ENCODE measurements at places on chromosomes 1 and 21.

- DNase-seq: no peak
Measured at GRCh38 chr1:216285052-216285451, 138.2 kb downstream of the USH2A start.

DNA sequence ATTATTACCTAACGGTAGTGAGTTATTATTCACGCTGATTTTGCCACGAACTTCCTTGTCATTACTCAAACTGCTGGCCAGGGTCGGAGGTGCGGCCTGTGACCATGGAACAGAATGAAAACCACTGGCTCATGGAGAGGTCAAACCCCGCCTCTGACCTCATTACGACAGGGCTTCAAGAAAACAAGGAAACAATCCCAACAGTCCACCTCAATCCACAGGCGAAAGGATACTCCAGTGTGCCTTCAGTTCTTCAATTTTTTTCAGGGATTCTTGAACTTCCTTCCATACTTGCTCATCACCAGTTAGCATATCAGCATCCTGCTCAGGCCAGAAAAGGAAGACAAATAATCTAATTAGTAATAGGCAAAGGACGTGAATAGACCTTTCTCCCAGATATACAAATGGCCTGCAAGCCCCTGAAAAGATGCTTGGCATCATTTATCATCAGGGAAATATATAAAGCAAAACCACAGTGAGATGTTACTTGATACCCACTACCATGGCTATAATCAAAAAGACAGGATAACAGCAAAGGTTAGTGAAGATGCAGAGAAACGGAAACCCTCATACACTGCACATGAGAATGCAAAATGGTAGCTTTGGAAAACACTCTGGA, 643.4 kb downstream of the SMYD3 start:
- no peak for DNase-seq

- no peak for DNase-seq
Measured at GRCh38 chr1:236802264-236802663, 7.2 kb downstream of the MTR start.

DNA sequence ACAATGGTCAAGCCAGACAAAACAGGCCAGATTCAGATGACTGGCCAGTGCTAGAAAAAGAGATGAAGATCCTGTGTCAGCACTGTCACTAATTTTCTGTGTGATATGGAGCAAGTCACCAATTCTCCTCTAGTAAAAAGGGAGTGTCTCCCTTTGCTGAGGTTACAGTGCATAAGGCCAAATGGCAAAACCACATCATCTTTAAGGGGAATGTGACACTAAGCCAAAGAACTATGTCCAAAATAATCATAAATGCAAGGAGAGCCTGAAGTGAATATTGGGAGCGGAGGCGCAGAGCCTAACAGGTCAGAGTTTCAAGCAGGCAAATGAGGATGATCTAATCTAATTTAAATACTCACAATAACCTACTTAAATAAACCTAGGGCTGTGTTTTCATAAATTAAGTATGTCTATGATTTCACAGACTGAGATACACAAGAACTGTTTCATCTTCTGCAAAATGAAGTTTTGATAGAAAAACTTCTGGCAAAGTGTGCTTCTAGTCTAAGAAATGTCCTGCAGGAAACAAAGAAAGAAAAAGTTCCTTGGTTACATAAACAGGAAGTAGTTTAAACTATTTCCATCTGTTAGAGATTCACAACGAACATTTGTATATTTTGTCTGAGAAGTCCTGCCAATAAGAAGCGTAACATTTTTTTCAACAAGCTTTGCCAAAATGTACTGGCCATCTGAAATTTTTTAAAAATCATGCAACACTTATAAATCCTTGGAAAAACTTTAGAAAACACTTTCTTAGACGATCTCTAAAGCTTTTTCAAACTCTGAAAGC, 290.2 kb downstream of the LRRC40 start:
- no peak for DNase-seq

DNA sequence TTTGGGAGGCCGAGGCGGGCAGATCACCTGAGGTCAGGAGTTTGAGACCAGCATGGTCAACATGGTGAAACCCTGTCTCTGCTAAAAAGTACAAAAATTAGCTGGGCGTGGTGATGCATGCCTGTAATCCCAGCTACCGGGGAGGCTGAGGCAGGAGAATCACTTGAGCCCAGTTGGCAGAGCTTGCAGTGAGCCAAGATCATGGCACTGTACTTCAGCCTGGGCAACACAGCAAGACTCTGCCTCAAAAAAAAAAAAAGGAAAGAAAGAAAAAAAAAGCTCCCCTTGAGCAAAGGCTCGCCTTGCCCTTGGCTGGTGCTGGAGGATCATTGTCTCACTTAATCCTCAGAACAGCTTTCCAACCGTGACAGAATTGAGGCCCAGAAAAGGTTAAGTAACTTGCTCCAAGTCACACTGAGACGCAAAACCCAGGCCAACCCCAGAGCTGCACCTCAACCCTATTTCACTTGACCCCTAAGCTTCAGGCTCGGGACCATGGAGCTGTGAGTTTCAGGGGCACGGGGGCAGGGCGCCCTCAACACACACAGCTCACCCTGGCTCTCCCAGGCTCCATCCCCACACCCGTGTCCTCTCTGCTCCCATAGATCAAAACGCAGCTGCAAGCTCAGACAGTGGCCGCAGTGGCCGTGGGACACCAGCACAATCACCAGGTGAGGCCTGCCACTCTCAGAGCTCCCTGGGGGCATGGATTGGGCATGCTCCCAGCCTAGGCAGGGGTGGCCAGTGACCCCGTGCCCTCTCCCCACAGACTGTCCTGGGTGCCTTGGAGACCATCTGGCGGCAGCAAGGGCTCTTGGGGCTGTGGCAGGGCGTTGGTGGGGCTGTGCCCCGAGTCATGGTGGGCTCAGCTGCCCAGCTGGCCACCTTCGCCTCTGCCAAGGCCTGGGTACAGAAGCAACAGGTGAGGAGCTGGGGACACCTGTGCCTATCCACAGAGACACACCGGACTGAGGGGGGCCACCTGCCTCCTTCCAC, 1.6 kb downstream of the SLC25A34 start:
- no peak for DNase-seq

Measured in activated T-helper 1 cell treated with Interleukin-2 at 50 U/mL for 16 hours (primary cell).